ENCODE measurements at places on chromosomes 2 and 18.

DNA sequence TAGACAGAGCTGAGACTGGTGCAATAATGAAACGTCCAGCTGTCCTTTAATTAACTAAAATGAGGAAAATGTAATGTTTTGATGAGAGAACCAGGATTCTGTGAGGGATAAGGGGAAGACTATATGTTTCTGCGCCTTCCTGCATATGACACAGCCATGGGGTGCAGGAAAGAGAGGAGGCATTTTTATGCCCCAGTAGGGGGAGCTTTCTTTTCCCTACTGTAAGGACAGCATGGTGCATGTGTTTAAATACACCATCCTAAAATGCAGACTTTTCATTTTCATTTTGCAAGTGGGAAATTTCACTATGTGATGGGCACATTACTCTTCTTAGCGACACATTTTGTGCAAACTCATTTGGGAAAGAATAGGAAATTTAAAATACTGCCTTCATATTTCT lies 446.1 kb downstream of the ARHGAP15 start:
- DNase-seq, result peak; percentile 11

DNA sequence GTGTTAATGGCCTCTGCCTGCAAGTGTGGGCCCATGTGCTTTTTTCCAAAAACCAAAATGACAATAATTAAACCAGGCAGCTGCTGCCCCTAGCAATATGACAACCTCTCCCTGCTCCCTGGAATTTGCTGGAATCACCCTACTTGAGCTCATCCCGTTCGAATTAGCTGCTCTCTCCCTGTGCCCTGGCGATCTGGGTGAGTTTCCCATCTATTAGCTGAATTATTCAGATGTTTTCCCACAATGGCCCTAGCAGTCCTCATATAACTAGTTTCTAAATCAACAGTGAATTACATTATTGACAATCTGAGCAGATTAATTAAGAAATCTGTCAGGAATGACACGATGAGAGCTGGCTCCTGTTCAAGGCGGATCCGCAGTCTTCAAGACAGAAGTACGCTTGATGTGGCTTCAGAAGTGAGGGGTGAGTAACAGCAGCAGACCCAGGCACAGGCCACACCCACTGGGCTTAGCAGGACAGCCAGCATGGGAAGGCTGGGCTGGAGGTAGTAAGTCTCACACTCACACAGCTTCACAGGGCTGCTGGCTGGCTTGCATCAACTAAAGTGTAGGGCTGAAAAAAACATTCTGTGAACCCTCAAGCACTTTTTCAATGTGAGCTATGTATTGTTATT lies 366.2 kb upstream of the ID2 start:
- DNase-seq, result peak; percentile 9

- DNase-seq, result peak; percentile 15
Measured at GRCh38 chr2:189521699-189522434, 58.7 kb downstream of the SLC40A1 start.

DNA sequence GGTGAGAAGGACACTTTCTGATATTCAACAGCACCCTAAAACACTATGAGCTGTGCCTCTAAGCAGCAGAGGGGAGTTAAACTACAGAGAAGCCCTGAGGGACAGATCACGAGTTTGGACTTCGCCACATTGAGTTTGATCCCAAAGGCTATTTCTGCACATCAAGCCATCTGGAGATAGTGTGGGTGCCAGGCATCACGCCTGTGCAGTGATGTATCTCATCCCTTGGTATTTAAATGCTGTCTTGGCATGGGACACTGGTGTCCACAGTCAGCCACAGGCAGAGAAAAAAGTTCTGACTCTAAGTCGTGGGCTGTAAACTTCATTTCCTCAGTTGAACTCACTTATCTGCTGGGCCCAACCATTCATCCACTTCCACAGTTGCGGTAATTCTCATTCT lies 742.3 kb upstream of the CELF4 start:
- DNase-seq, result no peak

GRCh38 chr2:44104855-44105271 lies 63.8 kb upstream of the PPM1B start:
- no peak for DNase-seq

GRCh38 chr18:5726011-5726410 lies 169.3 kb downstream of the TMEM200C start:
- DNase-seq, result no peak

- DNase-seq, result no peak
Measured at GRCh38 chr2:160322320-160322719, 122.2 kb upstream of the ITGB6 start.

- peak; percentile 85 for DNase-seq
Measured at GRCh38 chr2:55175254-55176093, 56.6 kb downstream of the CLHC1 start.

DNA sequence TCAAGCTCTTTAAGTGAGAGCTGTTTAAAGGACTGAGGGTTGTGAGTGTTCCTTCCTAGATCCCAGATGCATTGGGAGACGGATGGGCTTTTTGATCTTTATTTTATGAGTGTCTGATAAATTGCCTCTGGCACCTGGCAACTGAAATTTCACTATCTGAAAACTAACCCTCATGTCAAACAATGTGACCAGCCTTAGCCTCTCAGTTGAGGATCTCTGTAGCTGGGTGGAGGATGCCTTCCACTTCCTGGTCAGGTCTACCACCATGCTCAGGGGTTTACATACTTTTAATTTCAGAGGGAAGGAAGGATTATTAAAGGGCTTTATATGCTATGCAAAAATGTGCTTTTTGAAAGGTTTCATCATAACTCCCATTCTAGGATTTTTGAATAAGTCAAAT lies 70.5 kb upstream of the NT5C1B start:
- no peak for DNase-seq

GRCh38 chr2:161586517-161587167 lies 37.6 kb upstream of the SLC4A10 start:
- DNase-seq, result peak; percentile 47

GRCh38 chr2:44167311-44167907 lies 1.3 kb upstream of the PPM1B start:
- no peak for DNase-seq

DNA sequence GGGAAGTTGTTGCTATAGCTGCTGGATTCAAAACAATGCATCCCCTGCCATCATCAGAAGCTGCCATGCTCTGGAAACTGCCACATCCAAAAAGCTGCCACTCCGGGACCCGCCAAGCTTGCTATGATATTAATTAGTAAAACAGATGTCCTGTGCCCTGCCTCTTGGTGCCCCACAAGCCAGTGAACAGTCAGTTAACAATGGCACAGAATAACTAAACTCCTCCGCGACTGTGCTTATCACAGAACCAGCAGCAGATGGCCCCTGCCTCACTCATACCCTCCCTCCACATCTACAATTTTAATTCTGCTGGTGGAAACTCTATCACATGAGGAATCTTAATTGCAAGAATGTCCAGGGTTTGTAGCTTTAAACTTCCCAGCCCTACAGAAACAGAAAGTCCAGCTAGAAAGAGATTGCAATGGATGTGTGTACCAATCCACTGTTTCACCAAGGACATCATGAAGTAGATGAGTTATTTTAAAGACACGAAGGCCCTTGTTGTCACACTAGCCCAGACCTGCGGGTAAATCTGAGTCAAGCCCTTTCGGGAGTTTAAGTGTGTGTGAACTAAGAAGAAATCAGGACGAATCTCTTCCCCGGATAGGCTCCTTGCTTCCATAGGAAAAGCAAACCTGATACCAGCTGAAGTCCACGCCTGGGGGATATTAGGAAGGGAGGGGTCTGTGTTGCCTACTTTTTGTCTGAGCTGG lies 7.4 kb upstream of the ACYP2 start:
- DNase-seq, result no peak
